ENCODE measurements at places on chromosomes 11 and 22. TPM values are rescaled to one million over a fixed set of nuclear protein-coding genes. Genes with fewer than 3 reads are reported as not detected.

SLC37A2 gene
- 6.7 TPM for total RNA-seq

DKK3 gene
- total RNA-seq: 9.9 TPM

TAF1D gene
- 97.7 TPM for total RNA-seq

OR10D3 gene
- not detected for total RNA-seq

PGA5 gene
- 1.7 TPM for total RNA-seq

BTBD18 gene
- not detected for total RNA-seq

SLC7A4 gene
- 0.42 TPM for total RNA-seq

OR10W1 gene
- not detected for total RNA-seq

TIMP3 gene
- total RNA-seq: 44.0 TPM

CAVIN3 gene
- total RNA-seq: 4.4 TPM

MOV10L1 gene
- total RNA-seq: 0.17 TPM

TBX1 gene
- 0.17 TPM for total RNA-seq

FGF3 gene
- total RNA-seq: not detected

MUC5AC gene
- total RNA-seq: not detected

PIWIL4 gene
- 1.5 TPM for total RNA-seq

MPZL3 gene
- 4.1 TPM for total RNA-seq

OR56A4 gene
- total RNA-seq: not detected

APOL3 gene
- total RNA-seq: 34.5 TPM

C22orf42 gene
- not detected for total RNA-seq

HOATZ gene
- total RNA-seq: not detected

AQP11 gene
- 9.7 TPM for total RNA-seq

APOC3 gene
- 608 TPM for total RNA-seq

MMP3 gene
- not detected for total RNA-seq

APOBEC3B gene
- 0.08 TPM for total RNA-seq

OR51I1 gene
- total RNA-seq: 0.23 TPM

MUC6 gene
- total RNA-seq: 0.05 TPM

All from liver (tissue), 10 donors.